ENCODE measurements at places on chromosomes 4 and X.

DNA sequence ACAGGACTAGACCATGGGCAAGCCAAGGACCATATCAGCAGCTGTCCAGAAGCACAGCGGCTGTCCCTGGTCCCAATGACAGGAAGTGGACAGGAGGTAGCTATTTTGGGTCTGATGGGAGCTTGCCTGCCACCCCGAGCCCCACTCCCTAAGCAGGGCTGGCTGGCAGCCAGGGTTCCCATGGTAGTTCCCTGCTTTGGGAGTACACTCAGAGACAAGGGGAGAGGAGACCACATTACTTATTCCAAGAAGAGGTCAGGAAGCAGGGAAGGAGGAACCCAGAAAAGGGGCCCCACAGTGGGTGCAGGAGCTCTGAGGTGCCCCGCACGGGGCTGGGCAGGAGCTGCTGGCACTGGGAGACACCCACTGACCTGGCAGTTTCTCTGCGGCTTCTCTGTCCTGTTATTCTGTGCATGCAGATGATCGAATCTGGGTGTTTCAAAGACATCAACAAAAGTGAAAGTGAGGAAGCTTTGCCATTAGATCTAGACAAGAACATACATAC, 36.3 kb downstream of the HTT-AS start:
- no peak for DNase-seq

DNA sequence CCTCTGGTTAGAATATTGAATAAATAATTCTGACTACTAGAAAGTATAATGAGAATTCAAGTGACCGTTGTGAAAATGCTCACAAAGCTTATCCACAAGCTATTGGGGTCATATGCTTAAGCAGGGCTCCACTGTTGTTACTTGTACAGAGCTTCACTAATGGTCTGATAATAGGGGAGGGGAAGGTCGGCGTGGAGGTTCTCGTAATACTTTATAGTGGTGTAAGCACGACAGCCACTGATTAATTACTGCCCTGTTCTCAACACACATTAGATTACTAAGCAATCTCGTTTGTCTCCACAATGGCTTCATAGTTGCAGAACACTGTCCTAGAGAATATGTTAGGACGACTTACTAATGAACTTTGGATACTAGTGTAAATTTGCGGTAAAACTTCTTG, 11.6 kb downstream of the UNC5C start:
- DNase-seq: no peak

- no peak for DNase-seq
Observed at GRCh38 chrX:140343226-140343868, 161.5 kb downstream of the SOX3 start.

GRCh38 chr4:122658818-122659295, 38.0 kb upstream of the IL21 start:
- no peak for DNase-seq

DNA sequence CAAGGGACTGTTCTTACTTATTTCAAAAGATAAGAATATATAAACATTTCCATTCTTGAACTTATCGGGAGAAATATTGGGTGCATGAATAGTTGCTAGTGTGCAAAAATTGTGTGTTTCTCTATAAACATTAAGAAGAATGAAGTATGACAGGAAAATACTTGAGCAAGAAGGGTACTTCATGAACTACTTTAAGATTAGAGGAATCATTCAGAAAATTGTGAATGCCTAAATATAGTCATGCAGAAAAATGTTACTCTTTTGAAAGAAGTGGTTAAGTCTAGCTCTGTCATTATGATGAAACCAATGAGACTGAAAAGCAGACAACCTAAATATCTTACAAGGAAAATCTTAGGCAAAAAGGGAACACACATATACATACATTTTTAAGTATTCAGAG, 207.8 kb upstream of the PCDH18 start:
- DNase-seq: no peak

DNA sequence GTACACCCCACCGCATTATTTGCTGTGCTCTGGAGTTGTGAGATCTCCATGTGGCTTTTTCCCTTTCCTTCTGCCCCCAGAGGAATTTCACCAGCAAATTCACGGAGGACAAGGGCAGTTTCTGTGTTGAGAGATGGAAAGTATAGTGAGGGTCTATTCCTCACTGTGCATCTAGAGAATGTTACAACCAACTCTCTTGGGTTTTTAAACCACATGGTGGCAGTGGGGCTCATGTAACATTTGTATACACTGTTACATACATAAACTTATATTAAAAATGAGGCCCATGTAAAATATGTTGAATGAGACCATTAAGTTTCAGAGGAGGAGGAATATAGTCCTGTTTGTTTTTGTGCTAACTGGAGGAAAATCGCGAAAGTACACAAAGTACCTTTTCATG, 909 bp upstream of the PRKG2 start:
- DNase-seq: no peak

DNA sequence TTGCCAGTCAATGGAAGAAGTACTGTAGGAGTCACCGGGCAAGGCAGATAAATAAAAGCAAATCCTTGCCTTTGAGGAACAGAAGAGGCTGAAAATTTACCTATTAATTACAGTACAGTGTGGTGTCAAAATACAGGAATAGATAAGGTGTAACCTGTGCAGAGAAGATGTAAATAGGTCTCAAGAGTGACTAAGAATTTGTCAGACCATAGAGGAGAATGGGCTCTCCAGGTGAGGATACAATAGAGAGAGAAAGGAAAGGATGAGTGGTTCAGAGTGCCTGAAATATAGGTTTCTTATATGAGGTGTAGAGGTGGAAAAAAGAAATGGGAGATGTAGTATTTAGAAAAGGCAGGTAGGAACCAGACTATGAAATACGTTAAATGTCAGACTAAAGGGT, 801 bp upstream of the ZC4H2 start:
- DNase-seq: no peak

DNA sequence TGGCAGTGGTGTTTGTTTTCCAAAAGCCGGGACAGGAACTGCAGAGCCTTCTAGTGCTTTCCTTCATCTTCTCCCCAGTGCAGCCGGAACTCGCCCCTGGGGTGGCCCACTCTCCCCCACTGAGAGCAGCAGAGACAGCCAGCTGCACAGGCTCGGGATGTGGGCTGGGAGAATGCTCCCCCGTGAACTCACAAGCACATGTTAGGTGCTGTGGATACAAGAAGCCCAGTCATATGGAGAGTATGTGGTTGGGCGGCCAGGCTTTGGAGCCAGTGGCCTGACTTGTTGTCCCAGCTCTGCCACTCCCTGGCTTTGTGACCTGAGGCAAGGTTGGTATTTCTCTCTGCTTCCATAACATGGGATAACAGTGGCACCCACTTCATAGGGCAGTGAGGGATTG, 9.4 kb upstream of the KIAA0232 start:
- DNase-seq: no peak

DNA sequence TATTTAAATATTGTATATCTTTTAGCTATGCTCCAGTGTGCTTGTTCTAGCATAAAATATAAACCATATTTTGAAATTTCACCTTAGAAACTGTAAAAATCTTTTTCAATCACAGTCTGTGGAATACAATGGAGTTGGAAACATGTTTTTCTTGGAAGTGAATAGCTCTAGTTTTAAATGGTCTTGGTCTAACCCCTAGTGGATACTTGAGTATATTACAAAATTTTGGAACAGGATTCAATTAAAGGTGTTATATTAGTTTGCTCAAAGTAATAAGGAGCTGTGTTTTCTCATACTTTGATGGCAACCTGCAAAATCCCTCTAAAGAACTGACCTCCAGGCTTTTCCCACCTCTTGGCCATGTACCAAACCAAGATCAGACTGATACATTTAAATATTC, 48.2 kb downstream of the STK26 start:
- DNase-seq: no peak

DNA sequence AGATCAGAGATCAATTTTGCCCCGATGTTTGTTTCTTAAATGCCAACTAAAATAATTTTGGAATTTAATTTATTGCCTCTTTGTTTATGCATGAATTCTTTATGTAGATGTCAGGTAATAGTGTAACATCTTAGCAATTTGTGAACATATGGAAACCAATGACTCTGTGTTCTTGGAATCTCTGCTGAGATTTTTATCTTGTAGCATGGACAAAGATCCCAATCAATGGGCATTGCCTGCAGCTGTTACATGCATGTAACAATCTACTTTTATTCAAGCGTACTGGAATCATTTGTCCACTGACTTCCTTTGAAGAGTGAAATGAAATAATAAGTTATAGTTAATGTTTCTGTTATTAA, 61.6 kb upstream of the ARSJ start:
- no peak for DNase-seq

DNA sequence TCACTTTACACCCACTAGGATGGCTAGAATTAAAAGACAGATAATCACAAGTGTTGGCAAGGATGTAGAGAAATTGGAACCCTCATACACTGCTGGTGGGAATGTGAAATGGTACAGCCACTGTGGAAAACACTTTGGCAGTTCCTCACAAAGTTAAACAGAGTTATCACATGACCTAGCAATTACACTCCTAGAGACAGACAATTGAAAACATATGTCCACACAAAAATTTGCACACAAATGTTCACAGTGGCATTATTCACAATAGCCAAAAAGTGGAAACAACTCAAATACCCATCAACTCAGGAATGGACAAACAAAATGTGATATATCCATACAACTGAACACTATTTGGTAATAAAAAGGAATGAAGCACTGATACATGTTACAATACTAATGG, 5.7 kb downstream of the ZNF280C start:
- DNase-seq: no peak

- no peak for DNase-seq
Observed at GRCh38 chr4:11505221-11505971, 76.7 kb upstream of the HS3ST1 start.

GRCh38 chr4:56752985-56753384, 68.5 kb downstream of the SPINK2 start:
- no peak for DNase-seq

- DNase-seq: no peak
Observed at GRCh38 chr4:78568640-78569305, 17.2 kb downstream of the ANXA3 start.

- DNase-seq: no peak
Observed at GRCh38 chrX:56968980-56969379, 26.4 kb downstream of the SPIN3 start.

GRCh38 chr4:121819216-121819965, 4.3 kb downstream of the CCNA2 start:
- DNase-seq: no peak

DNA sequence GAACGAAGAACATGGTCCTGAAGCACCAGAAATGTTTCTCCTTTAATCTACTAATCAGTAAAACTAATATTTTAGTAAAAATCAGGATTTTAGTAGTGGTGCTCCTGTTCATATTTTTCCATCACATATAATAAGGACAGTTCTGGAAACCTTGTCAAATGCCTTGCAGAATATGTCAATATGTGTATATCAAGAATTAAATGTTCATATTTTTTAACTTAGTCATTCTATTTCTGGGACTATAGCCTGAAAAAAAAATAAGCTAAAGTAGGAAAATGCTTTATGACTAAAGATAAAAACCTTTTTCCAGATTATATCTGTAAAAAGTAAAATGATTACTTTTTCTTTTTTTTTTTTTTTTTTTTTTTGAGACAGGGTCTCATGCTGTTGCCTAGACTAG, 65.1 kb downstream of the MAB21L2 start:
- DNase-seq: no peak

GRCh38 chr4:75895744-75896314, 6.4 kb downstream of the PPEF2 start:
- no peak for DNase-seq

- no peak for DNase-seq
Observed at GRCh38 chr4:7212921-7213320, 20.6 kb downstream of the SORCS2 start.

DNA sequence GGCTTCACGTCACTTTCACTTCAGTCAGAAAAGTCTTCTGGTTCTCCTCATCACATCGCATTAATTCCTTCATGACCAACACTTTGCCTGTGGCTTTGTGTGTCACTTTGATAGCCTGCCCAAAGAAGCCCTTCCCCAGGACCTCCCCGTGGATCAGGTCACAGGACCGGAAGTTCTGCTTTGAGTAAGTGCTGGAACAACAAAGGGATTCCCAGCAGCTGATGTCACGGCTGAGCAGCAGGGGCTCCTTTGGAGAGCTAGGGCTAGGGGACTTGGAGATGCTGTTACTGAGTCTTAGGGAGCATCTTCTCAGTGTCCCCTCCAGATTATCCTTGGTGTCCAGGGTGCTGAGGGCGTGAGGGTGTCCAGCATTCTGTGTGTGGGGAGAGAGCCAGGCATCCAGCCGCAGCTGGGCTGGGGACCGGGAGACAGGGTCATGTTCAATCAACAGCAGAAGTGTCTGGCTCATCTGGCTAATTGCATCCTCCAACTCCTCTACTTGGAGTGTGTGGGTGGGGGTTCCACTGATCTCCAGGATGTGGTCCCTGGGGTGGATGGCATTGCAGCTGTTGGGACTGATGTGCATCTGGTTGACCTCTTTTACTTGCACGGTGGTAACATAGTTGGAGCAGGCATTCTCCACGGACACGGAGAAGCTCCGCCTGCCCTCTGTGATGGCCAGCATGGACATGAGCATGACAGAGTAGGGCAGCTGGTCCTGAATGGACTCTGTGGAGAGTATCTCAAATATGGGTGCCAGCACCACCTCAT, 39.2 kb upstream of the ARHGAP6 start:
- no peak for DNase-seq

DNA sequence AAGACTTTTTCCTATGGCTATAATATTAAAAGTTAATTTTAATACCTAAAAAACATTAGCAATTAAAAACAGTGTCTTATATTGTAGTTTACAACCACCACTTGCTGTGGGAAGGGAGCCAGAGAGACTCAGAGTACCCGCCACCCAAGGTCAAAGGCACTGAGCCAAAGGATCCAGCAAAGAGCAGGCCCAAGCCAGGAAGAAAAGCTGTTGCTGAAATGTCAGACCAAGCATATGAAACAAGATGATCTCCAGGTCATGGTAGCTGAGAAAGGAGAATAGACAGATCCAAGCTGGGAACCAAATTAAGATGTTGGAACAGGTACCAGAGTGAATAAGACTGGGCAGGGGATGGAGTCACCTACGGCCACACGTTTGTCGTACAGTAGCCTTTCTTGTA, 18.8 kb upstream of the ATOH1 start:
- DNase-seq: no peak

GRCh38 chrX:130861462-130861861, 41.5 kb downstream of the ENOX2 start:
- no peak for DNase-seq

DNA sequence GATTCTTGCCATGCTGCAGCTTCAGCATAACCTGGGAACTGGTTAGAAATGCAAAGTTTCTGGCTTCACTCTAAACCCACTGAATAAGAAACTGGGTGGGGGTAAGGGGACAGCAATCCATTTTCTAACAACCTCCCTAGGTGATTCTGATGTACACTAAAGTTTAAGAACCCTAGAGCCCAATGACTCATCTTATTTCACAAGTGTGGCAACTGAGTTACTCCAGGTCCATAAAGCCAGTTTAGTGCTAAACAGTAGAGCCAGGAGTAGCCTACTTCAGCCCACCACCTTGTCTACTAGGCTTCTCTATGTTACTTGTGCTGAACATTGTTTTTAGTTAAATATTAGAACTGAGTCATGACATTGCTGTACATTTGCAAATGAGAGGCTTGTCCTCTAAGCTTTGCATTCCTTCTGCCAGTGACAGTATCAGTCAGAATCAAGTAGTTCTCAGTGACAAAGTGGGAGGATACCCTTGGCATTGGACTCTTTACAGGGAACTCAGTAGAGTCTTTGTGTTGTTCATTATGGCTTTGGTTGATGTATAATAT, 518.0 kb downstream of the RPA4 start:
- no peak for DNase-seq
